ENCODE measurements at places on chromosomes 1 and 21.

GRCh38 chr1:91803123-91803522, 82.8 kb downstream of the TGFBR3 start:
- no peak for DNase-seq

DNA sequence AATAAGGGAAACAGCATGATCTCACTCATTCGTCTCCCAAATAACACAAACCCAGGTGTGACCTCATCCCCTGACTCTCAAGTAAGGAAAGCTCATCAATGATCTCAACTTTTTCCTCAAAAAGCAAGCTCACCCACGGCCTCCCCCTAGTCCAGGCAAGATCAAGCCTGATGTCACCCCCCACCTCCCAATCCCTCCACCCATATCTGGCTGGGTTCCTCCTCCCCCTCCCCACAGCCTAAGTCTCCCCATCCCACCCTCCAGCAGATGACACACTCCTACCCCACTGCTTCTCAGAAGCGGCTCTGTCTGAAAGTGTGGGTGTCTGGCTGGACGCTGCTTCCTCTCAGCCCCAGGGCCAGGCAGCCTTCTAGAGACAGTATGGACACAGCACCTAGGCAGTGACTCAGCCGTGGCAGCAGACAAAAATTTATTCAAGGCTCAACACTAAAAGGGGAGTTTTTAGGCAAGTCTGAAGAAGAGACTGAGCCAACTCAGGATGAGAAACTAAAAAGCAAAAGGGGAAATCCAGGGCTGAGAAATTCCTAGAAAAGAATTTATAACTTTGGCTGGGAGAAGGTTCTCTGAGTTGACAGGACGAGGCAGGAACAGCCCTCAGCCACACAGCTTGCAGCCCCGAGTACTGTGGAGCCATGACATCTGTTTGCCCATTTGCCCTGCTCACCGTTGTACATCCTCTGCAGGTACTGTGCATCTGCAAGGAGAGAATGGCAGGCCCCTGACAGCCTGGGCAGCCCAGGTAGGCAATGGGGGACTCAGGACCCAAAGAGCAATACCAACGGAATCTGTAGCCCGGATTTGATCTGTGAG, 81.6 kb upstream of the LRRC8D start:
- no peak for DNase-seq

GRCh38 chr1:221631556-221631955, 110.3 kb downstream of the DUSP10 start:
- no peak for DNase-seq

GRCh38 chr1:66557157-66557556, 23.2 kb downstream of the SGIP1 start:
- no peak for DNase-seq

GRCh38 chr1:151145304-151146071, 943 bp downstream of the SEMA6C start:
- no peak for DNase-seq

DNA sequence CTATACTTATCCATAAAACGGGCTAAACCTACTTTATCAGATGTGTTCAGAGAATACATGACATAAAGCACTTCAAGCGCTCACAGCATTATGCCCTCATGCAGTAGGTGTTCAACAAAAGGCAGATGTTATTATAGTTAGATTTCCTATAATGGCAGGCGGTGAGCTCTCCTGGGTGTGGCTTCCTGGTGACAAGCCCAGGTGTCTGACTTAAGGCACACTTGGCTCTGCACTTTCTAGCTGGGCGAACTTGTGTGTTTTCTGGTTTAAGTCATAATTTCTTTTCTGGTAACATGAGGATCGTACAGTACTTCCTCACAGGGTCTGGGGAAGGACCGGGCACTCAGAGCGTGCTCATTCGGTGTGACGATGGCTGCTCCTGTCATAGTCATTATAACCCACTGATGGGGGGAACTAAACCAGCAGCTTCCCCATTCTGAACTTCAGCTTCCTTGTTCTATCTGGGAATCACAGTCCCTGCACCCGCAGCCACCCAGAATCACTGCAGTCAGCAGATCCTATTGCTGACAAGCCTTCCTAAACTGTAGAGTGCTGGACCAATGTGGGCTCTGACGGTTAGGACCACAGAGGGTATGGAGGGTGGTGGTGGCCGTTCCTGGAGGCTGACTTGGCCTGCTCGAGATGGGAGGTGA, 52.8 kb downstream of the IGSF21 start:
- no peak for DNase-seq

- no peak for DNase-seq
Measured at GRCh38 chr1:218365226-218365999, 20.3 kb downstream of the TGFB2 start.

- DNase-seq = no peak
Measured at GRCh38 chr1:221101807-221102605, 222.8 kb downstream of the HLX start.

GRCh38 chr1:14983277-14983676, 170.3 kb upstream of the TMEM51 start:
- DNase-seq = no peak

DNA sequence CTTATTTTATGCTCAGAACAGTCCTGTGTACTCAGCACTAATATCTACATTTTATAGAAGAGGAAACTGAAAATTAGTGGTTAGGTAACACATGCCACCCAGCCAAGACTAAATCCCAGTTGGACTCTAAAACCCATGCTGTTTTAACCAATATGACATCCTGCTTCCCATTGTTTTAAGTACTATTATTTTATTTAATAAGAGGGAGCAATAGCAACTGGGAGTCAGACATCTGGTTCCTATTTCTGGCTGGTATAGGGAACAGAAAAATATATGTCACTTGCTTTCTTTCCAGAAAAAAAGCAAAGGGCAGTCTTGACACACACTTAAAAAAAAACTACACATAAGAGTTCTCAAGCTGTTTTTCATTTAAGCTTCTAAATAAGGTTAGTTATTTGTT, 11.9 kb downstream of the KLHL12 start:
- DNase-seq = no peak

DNA sequence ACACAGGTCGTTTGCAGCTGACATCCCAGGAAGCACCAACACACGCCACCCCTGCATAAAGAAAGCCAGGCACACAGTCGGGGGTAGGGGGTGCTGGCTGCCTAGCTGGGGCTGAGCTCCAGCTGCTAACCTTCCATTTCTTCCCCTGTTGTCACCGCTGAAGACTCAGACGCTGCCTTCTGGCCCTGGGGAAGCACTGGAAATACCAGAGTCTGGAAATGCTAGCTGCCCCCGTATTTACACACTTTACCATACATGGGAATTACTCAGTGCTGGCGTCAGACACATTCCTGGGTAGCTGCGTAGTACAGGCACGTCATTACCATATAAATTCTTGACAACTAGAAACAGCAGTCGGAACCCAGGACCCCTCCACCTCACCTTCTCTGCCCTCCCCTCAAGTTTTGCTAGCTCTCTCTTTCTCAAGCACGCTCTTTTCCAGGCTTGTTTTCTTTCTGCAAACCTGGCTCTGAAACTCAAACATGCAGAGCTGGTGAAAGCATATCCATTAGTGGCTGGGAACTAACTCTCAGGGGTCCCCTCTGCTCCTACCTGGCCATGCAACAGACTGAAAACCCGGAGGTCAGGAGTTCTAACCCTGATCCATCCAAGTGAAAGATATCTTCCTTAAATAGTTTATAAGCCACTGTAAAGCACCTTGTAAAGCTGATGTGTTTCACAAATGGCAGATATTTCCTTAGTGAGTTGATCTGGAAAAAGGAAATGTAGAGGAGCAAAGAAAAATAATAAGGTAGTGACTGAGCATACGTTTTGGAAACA, 3.3 kb downstream of the CSRP1 start:
- no peak for DNase-seq

GRCh38 chr21:17352996-17353655, 159.7 kb upstream of the CXADR start:
- DNase-seq = no peak

GRCh38 chr1:203695116-203695515, 68.5 kb downstream of the ATP2B4 start:
- DNase-seq = no peak

Measured in activated naive CD4-positive, alpha-beta T cell (primary cell).